ENCODE measurements at places on chromosomes 2 and 18.
A peak's percentile ranks its signal among the peaks of the same experiment; 100 is the strongest.

DNA sequence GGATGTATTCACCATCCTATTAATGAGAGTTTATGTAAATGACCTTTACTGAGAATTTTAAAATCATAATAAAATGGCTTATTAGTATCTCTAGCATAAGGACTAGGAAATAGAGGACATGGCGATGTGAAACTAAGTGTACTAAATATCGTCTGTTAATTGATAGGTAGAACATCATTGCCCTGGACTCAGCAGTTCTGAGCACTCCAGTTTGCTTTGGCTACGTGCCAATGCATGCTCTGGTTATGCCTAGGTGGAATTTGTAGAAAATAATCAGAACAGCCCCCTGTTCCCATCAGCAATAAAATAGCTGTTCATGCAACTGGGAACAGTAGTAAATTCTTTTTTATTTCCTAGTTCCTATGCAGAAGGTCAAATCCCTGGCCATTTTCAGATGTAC lies 247.8 kb downstream of the DOK6 start:
- DNase-seq: no peak

DNA sequence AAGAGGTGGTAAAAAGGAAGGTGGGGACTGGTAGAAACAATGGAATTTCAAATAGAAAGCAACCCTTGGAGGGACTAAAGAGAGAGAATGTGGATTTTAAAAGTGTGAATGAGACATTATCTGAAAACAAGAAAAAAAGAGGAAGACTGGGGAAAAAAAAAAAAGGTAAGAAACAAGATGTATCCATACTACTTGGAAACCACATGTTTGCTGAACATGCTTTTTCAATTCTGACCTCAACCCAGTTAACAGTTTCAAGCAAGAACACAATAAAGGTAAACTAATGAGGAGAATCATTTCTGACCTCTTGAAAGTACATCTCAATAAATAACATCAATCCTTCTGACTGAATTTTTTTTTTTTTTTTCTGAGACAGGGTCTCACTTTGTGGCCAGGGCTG lies 2.6 kb downstream of the FARSB start:
- no peak for DNase-seq

GRCh38 chr18:27312153-27312552 lies 127.0 kb upstream of the CHST9 start:
- DNase-seq: no peak

DNA sequence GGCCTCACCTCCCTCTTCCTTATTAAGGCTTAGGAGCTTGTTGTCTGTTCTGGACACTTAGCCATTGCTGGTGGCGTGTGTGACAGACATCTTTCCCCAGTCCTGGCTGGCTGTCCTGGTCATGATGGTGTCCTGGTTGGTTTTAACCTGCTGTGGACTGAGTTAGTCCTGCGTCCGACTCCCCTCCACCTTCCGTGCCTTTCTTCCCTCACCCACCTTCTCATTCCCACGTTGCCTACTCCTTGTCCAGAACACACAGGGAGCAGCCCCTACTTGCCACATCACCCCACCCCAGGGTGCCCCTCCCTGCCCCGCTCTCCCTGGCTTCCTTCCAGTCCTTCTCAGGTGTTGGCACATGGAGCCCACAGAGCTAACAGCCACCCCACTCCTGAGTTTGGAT lies 9.5 kb downstream of the ANO7 start:
- DNase-seq: no peak

DNA sequence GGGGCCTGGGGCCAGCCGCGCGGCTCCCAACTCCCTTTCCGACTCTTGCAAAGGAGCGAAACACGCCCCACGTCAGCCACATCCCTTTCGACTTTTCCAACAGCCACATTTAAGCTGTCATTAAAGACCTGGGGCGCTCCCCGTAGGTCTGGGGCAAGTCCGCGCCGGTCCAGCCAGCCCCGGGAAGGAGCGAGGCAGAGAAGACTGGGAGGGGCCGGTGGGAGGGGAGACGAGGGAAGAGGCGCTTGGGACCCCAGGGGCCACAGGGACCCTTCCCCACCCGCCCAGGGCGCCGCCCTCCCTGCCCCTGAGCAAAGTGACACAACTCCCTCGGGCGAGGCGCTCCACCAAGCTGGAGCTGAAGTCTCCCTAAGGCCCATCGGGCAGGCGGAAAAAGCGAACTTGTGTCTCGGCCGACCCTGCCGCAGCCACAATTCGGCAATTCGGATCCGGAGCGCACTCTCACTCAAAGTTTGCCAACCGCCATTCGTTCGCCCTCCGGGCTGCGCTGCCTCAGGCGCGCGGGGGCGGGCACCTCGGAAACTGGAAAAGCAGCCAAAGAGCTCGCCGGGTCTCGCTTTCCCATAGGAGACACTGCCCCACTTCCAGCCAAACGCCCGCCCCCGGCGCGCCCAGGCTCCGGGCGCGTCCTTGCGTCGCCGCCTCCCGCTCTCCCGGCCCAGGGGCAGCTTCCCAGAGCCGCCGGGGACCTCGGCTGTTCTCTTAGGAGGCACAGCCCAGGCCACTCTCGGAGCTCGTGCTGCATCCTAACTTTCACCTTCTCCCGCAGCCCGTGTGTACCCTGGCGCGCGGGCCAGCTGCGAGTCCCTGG lies 1.1 kb upstream of the KCTD1 start:
- peak; percentile 74 for DNase-seq

GRCh38 chr2:227877421-227878310 lies 6.2 kb downstream of the DAW1 start:
- no peak for DNase-seq

Data from EH (cell line).